NCI-H1048 (cell line): ENCODE measurements at places on chromosomes 7 and 10.

DNA sequence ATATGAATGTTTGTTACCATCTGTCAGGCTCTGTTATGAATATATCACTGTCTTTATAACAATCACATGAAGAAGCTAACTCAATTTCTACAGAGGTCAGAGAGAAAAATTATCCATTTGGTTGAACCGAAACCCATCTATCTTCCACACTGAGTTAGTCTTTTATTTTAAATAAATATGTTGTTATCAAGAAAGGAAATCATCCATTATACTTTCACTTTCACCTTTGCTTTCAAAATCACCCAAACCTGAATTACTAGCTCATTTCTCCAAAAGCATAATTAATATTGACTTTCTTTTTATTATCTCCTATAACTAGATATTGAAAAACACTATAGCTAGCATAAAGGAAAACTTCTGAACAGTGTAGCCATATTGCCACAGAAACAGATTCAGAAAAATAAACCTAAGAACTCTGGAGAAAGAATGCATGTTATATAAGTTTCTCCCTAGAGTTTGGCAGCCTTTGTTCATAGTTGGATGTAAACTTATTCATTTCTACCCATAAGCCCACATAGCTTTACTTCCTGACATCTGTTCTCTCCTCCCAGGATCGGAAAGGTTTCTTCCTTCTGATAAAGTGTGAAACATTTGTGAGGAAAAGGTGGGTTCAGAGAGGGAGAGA is 66.0 kb downstream of the NPSR1 start:
- DNase-seq = no peak

- no peak for DNase-seq
Measured at GRCh38 chr7:139871331-139871730, 42.3 kb downstream of the TBXAS1 start.

- no peak for DNase-seq
Measured at GRCh38 chr10:72353028-72353964, 1.4 kb downstream of the DNAJB12 start.

DNA sequence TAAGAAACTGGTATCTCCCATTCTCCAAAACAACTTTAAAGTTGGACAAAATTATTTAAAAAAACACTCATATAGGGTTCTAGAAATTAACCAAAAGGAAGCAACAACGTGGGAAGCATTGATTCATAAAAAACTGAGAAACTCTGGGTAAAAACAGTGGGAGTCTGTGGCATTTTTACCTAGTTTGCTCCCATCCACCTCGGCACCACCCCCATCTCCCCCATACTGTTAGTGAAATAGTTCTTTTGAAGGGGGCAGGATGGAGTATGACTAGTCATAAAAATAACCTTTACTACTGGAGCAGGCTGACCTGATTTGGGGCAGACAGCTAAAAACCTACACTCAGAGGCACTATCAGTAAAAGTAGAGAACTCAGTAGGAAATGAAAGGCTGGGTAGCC is 123.2 kb downstream of the AVL9 start:
- DNase-seq = no peak

DNA sequence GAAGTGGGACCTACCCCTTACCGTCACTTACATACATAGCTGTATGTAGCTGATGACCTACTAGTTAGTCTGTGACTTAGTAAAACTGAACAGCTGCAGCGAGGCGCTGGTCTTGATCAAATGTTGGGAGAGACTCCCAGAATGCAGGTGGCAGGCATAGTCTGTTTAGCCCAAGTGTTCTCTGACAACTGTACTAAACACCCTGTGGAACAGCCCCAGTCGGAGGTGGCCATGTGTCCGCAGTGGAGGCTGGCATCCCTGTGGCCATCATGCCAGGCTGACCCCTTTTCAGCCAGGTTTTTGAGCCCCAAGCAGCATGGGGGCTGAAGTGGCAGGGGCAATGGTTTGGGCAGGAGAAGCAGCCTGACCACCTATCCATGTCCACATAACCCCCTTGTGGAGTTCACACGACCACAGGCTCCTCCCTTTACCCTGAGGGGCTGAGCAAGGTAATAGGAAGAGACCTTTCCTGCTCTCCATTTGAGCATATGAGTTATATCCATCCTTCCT is 7.2 kb downstream of the ADCY1 start:
- DNase-seq = no peak

DNA sequence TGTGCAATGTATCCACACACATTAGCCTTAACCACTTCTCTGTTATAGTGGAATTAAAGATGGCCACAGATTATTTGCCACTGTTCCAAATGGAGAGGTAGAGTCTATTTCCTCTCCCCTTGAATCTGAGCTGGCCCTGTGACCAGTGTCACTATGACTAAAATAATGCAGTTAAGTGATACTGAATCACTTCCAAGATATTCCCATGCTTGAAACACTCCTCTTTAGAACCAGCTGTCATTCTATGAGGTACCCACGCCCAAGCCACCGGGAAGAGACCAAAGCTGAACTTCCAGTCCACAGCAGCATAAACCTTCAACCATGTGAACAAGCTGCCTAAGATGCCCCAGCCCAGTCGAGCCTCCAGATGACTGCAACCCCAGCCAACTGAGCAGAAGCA is 2.1 kb upstream of the DHX32 start:
- DNase-seq = no peak

DNA sequence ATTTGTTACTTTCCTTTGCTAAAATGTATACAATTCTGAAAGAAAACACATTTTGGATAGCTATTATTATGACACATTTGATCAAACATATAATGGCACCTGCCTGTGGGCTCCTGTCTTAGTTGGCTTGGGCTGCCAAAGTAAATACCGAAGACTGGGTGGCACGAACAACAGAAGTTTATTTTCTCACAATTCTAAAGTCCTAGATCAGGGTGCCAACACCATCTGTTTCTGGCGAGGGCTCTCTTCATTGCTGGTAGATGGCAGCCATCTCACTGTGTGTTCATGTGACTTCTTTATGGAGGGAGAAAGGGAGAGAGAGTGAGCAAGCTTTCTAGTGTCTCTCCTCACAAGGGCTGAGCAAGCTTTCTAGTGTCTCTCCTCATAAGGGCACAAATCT is 195.8 kb upstream of the FAM3C start:
- DNase-seq = no peak

DNA sequence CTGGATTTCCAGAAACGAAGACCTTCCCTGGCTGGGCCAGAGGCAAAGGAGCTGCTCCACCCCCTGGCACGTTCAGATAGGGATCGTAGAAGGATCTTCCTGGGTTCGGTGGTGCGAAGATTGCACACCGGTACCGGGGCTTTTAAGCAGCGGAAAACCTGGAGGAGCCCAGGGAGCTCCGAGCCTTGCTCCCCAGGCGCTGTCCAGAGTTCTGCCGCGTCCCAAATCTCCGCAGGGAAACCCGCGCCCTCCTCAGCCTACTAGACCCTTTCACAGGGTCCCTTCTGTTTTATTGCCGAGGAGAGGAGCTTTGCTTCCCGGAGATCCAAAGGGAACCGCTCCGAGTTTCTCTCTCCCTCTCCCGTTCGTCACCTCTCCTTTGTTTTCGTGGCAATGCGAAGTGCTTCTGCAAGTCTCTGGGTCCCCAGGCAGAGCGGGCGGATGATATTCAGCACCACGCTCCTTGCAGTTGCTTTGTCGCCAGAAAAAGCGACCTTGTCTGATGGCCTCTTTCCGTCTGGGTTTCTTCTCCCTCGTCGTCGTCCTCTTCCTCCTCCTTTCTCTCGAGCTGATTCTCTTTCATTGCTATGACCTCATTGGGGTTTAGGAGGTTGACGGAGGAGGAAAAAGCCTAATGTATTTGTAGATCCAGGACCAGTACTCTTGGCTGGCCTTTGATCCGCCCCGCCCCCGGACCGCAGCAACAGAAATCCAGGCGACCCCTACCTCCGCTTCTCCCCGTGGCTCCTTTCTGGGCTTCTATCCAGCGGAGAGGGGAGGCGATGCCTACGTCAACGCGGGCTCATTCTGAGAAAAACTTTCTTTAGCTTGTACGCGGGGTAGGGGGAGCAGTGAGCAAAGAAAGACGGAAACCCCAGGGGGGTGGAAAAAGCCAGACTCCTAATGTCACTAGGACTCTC is at the start of gene TMEM196:
Gene TMEM196, minus strand, starts transcription at position 777 of the 920 bp plus-strand sequence. CDS start 921 bp downstream, outside the sequence.
- DNase-seq = no peak

GRCh38 chr7:30851651-30852307 is 59.9 kb upstream of the AQP1 start:
- DNase-seq = no peak

- DNase-seq = no peak
Measured at GRCh38 chr10:62019685-62020359, 118.3 kb downstream of the ARID5B start.

- no peak for DNase-seq
Measured at GRCh38 chr7:128431221-128431620, 21.4 kb upstream of the IMPDH1 start.

- no peak for DNase-seq
Measured at GRCh38 chr7:22718200-22718711, 8.7 kb upstream of the IL6 start.

GRCh38 chr7:79272066-79272669 is 181.3 kb downstream of the MAGI2 start:
- DNase-seq = no peak

GRCh38 chr10:42985436-42986316 is 91.2 kb upstream of the RET start:
- DNase-seq = no peak

DNA sequence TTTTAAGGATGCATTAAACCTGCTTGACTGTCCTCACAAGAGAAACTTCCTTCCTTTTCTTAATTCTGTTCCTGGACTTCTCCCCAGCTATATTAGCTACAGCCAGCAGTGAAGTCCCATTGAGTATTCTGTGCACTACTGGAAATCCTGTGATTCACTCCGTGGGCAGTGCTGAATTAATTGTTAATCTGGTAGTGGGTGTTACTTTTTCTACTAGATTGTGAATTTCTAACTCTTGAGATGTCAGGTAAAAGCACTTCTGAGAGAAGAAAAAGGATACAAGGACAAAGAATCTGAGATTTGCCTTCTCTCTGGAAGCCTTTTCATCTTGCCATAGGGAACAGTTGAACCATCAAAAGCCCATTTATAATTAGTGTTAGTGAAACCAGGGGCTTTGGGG is 33.9 kb downstream of the CYCS start:
- DNase-seq = no peak

GRCh38 chr7:103735377-103735776 is 254.1 kb downstream of the RELN start:
- no peak for DNase-seq

DNA sequence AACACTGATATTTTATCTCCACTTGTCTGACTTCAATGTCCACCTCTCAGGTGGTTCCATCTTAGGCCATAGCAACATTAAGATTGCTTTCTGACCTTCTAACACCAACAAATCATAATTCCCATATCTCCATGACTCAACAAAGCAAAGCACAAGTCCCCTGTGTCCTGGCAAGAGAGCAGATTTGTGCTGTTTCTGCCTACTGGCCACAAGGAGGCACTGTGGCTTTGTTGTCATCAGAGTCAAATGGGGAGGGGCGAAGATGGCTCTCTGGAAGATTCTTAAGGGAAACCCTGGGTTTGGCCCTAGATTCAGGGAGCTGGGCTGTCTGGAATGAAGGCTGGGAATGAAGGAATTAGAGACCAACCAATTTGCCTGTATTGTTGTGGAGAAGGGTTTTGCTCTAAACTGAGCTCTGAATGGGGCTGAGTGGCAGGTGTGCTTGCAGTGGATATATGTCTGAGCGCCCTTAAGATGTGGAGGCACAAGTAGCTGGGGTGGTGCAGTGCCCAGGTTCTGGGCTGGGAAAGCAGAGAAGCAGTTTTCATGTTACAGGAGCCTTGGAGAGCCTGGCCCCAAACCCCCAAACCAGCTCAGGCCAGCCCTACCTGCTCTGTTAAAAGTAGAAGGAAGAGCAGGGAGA is 154.8 kb upstream of the PRSS58 start:
- DNase-seq = no peak

DNA sequence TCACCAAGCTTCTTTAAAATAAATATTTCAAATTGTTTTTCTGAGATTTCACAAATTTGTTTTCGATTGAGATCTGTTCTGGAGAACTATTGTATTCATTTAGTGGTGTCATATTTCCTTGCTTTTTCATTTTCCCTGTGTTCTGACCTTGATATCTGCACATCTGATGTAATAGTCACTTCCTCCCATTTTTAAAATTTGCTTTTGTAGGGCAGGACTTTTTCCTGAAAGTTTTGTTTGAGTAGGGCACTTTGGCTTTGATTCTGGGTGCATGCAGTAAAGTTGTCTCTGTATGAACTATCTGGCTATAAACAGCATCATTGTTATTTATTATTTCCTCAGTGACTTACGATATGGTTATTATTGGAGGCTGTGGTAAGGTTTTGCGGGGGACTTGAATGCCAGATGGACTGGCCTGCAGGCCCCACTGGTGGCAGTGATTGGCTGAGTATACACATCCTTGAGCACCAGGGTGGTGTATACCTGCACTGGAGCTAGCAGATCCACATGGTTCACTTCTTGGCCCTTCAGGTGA is 83.6 kb downstream of the CSTF2T start:
- no peak for DNase-seq

DNA sequence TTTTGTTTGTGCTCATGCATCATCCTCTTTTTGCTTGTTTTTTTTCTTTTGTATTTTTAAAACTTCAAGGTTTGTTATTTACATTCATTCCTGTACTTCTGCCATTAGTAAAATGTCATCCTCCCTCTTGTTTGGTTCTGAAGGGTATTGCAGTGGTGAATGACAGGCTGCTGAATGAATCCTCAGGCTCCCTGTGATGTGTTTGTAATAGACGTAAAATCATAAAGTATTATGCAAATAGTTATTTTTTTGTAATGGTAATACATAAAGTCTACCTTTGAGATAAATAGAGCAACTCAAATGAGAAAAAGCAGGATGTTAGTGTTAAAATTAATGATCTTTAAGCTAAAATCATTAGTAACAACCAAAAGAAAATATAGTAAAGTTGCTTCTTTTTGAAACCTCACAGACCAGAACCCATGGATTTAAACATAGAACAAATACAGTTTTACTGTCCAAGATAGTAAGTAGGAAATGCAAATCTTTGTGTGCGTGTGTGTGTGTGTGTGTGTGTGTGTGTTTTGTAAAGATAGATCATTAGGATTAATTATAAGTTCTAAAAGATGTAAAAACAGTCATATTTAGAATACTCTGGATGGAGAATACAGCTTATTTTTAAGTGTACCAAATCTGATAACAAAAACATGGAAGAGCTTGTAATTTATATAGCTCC is 4.5 kb downstream of the GLCCI1 start:
- DNase-seq = no peak

DNA sequence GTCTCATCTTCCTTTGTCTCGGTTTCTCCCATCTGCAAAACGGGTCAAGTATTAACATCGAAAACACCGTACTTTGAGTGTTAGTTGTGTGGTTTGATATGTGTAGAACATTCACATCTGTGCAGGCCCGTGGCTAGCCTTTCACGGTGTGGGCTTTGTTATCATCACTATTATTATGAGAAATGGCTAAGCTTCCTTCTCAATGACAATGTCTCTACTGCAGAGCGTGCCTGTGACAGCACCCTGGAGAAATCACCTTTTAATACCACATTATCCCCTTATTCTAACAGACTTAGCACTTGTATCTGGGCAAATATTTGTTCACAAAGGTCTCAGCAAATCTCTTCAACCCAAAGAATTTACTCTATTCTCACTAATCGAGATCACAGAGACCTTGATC is 55.8 kb downstream of the FAM171A1 start:
- no peak for DNase-seq

- DNase-seq = no peak
Measured at GRCh38 chr10:80275135-80275498, 14.3 kb downstream of the MAT1A start.

GRCh38 chr10:113867904-113868303 is 13.4 kb downstream of the NHLRC2 start:
- no peak for DNase-seq
